Stimulated activated CD4-positive, alpha-beta T cell treated with anti-CD3 and anti-CD28 coated beads, Interleukin-12 subunit alpha, Interleukin-12 subunit beta, amount 100 ng/mL, for 24 hours (primary cell): ENCODE measurements at places on chromosomes 5 and 9.

DNA sequence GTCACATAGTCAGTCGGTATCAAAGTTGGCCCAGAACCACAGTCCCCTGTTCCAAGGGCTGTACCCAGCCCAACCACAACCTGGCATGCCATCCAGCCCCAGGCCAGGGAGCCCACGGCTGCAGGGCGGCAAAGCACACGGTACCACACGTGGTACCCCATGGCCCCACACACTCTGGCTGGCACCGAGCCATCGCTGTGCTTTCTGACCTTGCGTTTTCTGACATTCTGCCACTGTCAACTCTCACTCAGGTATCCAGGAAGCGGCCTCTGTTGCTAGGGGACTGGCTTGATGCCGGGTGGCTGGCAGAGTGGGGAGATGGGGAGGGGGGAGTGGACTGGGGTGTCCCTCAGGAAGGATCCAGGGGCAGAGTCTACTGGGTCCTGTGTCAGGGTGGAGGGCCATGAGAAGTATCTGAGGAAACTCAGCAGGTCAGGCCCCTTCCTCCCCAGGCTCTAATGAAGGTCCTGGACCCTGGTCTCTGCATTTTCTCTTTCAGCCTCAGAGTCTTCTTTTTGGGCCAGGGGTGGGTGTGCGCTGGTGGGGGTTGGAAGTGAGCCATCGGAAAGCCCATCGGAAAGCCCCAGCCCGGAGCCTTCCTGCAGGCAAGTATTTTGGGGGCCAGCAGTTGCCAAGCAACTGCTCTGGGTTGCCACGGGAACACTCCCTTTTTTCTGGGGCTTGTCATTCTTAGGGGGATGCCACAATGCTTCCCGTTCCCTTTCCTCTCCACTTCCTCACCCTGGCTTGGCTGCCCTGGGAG, 21.0 kb upstream of the RALGDS start:
- no peak for DNase-seq

DNA sequence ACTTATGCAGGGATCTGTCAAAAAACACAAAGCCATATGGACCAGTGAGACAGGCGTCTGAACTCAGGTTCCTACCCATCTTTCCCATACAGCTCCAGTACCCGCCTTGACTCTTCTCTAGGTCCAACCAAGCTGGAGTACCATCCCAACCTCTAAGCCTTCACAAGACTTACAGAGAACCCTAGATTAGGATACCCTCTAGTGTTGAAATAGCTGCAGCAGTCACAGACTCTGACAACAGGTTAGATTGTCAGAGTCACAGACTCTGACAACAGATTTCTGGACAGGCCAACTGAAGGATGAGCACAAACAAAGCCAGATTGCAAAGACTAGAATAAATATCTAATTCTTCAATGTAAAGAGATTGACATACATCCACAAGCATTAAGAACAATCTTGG, 266.1 kb downstream of the GRIA1 start:
- DNase-seq, result no peak

DNA sequence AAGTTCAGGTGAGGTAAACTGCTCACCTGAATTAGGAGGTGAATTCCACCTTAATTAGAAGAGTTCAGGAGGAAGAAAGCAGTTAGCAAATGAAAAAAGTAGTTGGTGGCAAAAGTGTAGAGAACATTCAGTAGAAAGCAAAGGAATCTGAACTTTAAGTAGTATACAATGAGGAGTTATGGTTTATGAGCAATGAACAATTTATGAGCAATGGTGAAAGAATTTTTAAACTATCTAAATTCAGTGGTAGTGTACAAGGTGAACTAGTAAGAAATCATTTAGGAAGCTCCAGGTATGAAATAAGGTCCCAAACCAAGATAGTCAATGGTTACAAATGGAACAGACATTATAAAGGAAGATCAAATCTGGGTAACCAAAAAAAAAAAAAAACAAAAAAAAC, 3.1 kb downstream of the CETN3 start:
- no peak for DNase-seq

GRCh38 chr9:121268851-121269641, 1.1 kb downstream of the GSN start:
- DNase-seq, result no peak
